Stimulated activated CD8-positive, alpha-beta memory T cell treated with anti-CD3 and anti-CD28 coated beads, Interleukin-4, amount 100 ng/mL, for 1 hour (primary cell): ENCODE measurements at places on chromosomes 6 and 20.

- no peak for DNase-seq
Observed at GRCh38 chr6:13048113-13048512, 280.2 kb downstream of the TBC1D7 start.

GRCh38 chr20:55597526-55597925 is 407.8 kb downstream of the CBLN4 start:
- DNase-seq: no peak

GRCh38 chr6:85390775-85391174 is 59.1 kb upstream of the NT5E start:
- no peak for DNase-seq

DNA sequence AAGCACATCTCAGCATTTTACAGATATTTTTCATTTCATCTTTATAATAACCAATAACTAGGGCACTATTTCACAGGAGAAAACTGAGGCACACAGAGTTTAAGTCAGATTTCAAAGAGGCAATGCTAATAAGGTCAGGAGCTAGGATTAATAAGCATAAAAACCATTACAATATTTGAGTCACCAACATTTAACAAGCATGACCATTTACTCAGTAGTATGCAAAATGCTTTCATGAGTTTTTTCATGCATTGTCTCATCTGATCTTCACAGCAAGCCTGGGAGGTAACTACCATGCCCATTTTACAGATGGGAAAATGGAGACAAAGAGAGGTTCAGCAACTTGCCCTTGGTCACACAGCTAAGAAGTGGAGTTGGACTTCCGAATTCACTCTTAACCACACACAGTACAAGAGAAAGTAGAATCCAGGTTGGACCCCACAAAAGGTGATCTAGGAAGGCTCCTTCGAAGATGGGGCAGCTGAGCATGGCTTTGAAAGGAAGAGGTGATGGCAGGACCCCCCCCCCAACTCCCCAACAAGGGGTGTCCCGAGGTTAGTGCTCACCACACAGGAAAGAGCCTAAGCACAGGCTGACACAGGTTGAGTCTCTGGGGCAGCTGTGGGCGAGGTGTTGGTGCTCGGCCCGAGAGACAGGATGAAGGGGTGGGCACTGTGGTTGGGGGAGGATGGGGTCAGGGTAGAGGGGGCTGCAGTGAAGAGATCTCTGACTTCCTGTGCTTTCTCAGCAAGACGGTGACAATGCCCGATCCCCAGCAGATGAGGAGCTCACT is 108.8 kb downstream of the PREX1 start:
- DNase-seq: no peak

DNA sequence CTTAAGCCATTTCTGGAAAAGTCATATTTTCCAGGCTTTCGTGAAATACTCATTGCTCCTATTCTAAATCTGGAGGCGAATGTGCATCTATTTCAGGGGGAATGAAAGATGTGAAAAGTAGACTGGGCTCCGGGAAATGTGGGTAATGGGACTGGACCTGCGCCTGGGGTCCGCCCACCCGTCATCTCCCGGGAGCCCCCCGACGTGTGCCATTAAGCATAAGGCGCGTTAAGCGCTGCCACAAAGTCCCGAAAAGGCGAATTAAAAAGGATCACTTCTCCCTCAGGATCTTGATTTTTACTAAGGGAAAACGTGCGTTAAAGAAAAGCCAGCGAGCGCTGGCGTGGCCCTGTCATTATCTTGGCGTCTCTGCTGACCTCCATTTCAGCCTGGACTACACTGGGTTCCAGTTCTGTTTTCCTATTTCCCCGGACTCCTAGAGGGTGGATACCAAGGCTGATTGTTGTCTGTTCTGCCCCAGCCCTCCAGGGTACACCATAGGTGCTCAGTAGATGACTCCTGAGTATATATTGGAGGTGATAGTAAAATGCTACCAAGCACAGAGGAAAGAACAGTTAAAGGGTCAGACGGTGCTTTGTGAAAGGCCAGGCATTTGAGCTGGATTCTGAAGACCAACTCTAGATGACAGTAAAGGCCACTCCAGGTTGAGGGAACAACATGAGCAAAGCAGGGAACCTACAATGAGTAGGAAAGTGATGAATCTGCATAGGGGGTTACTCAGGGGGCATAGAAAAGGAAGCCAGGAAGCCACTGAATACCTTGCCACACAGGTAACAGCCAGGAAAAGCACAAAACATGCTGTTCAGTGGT is 89.2 kb upstream of the ARID1B start:
- no peak for DNase-seq

DNA sequence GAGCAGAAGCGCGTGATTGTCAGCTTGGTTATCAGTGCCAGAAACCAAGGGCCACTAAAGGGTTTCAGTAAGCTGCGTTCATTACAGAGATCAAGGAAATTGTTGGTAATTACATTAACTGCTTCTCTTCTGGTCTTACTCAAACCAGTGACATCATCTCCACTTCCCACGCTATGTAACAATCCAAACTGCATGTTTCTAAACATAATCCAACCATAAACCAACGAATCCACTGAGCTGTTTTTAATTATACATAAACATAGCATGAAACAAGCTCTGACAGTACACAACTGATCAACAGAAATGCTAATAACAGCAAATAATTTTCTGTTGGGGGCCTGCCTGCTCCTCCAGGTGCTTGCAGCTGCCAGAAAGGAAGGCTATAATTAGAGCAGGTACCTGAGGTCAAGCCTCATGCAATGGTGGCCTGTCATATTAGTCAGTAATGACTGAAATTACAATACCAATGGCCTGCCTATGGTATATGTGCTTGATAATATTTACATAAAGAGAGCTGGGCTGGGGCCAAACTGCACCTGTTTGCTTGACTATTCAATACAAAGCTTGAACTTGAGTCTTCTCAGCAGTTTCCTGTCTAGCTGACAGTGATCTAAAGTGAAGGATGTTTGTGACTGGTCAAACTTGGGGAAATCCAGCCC is 40.1 kb downstream of the ILRUN start:
- no peak for DNase-seq

- DNase-seq: no peak
Observed at GRCh38 chr20:20814685-20815084, 102.2 kb upstream of the RALGAPA2 start.

GRCh38 chr6:92364948-92365541 is 1054.3 kb downstream of the EPHA7 start:
- DNase-seq: no peak

DNA sequence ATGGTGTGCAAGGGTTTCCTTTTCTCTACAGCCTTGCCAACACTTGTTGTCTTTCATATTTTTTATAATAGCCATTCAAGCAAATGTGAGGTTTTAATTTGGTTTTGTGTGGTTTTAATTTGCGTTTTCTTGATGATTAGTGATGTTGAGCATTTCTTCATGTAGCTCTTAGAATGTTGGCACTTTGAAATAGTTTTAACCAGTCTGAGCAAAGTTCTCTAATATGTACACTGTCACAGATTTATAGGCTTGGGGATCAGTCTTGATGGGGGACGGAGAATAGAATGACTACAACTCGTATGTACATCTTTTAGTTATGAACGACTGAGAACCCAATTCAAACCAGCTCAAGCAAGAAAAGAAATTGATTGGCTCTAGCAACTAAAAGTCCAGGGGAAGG is 1003.1 kb downstream of the KIF16B start:
- DNase-seq: no peak

- DNase-seq: no peak
Observed at GRCh38 chr6:158665332-158665731, 15.5 kb downstream of the SYTL3 start.

DNA sequence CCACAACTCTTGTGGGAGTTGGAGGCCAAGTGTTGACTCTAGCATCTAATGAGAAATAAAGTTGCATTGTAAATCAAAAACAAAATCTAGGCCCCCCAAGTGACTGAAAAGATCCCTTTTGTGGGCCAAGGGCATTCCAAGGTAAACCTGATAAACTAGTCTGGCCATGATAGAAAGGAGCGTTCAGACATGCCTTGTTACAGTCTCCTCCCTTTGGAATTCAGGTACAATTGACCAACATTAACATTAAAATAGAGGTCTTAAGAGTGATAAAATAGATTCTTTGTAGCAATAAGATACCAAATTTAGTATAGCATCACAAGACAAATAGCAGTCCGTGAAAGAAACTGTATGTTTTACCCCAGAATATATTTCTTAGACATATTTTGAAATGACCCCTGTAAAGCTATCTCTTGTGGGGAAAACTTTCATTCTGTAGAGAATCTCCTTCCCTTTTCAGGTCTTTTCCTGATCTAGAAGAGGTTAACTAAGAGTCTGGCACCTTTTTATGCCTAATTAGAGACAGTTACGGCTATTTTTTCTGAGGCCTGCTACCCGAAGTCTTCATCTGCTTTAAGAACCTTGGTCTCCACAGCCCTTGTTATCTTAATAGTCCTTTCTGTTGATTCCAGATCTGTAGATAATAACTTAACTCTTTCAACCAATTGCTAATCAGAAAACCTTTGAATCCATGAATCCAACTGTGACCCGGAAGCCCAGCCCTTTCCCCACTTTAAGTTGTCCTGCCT is 495.4 kb upstream of the MMS22L start:
- DNase-seq: no peak

GRCh38 chr20:25135031-25135430 is 53.1 kb upstream of the VSX1 start:
- no peak for DNase-seq

DNA sequence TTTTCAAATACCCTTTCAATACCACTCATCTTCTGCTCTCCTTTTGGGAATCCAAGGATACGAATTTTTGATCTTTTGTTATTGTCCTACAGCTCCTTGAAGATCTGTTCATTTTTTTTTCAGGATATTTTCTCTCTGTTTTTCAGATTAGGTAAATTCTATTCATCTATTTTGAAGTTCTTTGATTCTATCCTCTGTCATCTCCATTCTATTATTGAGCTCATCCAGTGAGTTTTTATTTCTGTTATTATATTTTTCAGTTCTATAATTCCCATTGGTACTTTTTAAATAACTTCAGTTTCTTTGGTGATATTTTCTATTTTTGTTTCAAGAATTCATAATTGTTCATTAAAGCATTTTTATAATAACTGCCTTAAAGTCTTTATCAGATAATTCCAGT is 14.7 kb upstream of the ADTRP start:
- DNase-seq: no peak

GRCh38 chr6:6657085-6657819 is 68.7 kb downstream of the LY86 start:
- no peak for DNase-seq

DNA sequence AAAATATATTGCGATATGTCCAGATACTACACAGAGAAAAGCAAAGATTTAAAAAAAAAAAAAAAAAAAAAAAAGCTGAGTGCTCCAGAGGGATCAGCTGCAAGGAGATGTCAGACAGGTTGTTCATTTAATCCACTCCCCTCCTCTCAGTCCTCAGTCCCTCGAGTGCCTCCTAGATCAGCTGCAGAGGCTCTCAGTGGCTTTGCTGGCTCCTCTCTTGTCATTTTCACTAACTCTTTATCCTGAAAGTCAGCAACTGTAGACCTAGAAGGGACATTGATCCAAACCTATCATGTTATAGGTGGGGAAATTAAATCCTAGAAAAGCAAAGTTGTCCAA is 61.6 kb downstream of the KIAA0319 start:
- no peak for DNase-seq

DNA sequence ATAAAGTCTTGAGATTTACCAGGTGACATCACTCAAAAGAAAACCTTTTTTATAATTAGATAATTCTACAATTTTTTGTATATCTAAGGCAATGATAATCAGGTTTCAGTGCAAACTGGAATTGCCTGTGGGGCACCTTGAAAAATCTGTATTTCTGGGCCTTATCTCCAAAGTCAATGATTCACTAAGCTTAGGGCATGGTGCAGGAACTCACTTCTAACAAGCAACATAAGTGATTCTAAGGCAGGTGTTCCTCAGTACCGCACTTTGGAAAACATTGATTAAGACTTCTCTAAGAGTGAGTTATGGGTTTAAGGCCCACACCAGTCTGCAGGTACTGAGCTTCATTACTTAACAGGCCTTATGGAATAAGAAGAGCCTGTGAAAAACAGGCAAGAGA is 115.3 kb downstream of the COL12A1 start:
- no peak for DNase-seq

GRCh38 chr6:89985751-89986493 is 91.7 kb downstream of the GJA10 start:
- no peak for DNase-seq

- no peak for DNase-seq
Observed at GRCh38 chr6:63652980-63653379, 17.4 kb downstream of the PHF3 start.

DNA sequence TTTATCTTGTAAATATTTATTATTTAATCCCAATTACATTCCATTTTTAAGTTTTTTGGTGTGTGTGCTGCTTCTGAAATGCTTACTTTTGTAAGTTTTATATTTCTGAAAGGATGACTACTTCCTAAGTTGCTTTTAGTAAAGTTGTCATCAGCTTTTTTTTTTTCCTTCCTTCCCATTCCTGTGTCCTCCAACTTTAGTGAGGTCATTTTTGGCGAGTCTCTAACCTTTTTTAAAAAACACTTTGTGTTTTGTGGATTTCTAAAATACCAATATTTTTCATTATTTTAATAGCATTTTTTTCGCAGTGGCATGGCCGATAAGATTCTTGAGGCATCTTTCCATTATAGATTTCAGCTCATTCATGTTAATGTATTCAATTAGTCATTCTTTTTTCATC is 30.9 kb downstream of the FIG4 start:
- DNase-seq: no peak

DNA sequence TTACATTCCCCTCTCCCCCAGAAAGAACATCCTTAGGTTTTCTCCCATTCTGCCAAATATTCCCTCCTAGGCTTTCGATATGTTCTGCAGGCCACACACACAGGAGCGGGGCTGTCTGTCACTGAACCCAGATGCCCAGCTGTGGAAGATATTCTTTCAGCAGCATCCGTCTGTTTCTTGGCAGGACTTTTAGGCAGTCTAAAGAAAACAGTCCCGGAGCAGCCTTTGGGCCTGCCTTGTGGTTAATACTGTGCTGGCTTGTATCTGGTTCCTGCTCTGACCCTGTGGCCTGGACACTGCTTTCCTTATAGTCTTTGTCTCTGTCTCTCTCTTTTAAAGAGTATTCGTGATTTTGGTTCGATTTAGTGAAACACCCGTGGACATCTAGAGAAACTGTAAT is 94.6 kb upstream of the SUPT3H start:
- DNase-seq: no peak

DNA sequence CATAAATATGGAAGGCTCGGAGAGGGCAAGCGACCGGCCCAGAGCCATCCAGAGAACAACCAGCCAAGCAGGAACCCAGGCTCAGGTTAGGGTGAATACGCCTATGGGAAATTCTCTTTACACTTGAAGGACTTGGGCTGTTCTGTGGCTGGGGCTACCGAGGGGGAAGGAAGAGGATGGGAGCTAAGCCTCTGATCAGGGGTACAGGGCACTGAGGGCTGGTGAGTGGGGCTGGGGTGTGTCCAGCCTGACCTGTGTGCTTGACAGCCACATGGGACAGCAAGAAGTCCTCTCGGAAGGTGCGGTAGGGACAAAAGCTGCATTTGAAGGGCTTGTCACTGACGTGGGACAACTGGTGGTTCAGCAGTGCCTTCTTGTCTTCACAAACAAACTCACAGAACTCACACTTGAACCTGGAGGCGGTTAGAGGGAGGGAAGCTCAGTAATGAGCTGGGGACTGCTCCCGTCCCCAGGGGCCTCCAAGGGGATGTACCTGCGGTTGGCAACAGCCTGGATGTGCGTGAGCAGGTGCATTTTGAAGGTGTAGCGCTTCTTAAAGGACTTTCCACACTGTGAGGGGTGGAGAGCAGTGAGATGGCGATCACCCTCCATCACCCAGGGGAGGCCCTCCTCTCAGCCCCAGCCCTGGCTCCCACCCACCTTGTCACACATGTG is 11.9 kb downstream of the ZNF335 start:
- no peak for DNase-seq

GRCh38 chr20:14295238-14295637 is 42.2 kb downstream of the FLRT3 start:
- no peak for DNase-seq

- no peak for DNase-seq
Observed at GRCh38 chr6:130995783-130996447, 67.1 kb downstream of the EPB41L2 start.
